ENCODE measurements at places on chromosomes 13 and 19. TPM values are rescaled to one million over a fixed set of nuclear protein-coding genes. Genes with fewer than 3 reads are reported as not detected.

The PODNL1 gene
- polyA plus RNA-seq, result 1.6 TPM

The CLASRP gene
- 55.8 TPM for polyA plus RNA-seq

The ZNF536 gene
- 3.1 TPM for polyA plus RNA-seq

The SLC10A2 gene
- 0.56 TPM for polyA plus RNA-seq

The CD33 gene
- polyA plus RNA-seq, result 1.6 TPM

The PLA2G4C gene
- polyA plus RNA-seq, result 8.0 TPM

The CARD8 gene
- 49.3 TPM for polyA plus RNA-seq

The SULT2B1 gene
- polyA plus RNA-seq, result 0.39 TPM

The PSG11 gene
- not detected for polyA plus RNA-seq

The MAST1 gene
- 0.96 TPM for polyA plus RNA-seq

The FGF14 gene
- polyA plus RNA-seq, result 1.1 TPM

The CEACAM21 gene
- 2.1 TPM for polyA plus RNA-seq

The PRDX2 gene
- polyA plus RNA-seq, result 351 TPM
